Activated gamma-delta T cell treated with Interleukin-2 at 50 U/mL for 16 hours (primary cell): ENCODE measurements at places on chromosomes 12 and 14.

GRCh38 chr12:40616383-40616915 lies 75.8 kb upstream of the CNTN1 start:
- DNase-seq, result no peak

- DNase-seq, result no peak
These were observed 7.5 kb downstream of the SLC8A3 start for GRCh38 chr14:70181276-70181675.

DNA sequence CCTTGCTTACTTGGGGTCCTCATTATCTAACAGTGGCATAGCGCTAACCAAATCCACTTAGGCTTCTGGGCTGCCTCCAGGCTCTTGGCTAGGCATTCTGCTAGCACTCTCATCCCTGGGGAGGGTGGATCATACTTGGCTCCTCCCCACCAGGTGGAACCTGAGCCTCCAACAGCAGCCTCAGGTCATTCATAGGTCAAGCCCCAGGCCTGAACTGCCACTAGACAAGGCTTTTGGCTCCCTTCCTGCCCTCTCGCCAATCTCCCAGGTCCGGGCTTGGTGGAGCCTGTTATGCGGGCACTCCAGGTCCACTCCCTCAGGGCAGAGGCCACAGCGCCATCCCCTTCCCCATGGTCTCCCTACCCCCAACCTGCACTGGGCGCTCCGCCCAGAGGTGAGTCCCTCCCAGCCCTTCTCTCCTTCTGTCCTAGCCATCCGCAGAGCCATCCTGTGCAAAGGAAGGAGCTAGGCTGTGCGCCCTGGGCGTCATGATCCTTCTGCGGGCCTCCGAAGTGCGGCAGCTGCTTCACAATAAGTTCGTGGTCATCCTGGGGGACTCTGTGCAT lies 154.9 kb upstream of the AMIGO2 start:
- DNase-seq, result no peak

DNA sequence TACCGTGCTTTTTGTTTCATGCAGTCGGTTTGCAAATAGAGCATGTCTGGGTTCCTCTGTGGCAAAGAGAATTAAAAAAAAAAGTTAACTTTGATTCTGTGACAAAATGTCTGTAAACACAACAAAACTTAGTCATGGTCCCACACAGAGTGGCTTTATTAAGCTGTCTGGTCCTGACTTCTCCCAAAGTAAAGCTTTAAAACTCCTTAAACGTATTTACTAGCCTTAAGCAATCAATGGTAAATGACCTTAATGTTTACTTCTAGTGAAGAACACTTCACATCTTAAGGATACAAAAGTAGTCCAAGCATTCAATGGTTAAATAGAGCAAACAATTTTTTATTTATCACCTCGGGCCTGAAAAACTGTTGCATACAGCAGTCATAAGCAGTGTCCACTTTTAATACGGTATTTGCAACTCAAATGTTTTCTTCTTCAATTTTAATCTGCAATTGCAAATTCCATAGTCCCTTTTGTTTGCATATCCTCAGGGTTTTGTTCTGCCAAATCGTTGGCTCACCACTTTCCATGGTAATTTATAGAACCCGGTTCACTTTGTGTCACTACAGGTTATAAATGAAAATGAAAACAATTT lies 453.0 kb upstream of the MIS18BP1 start:
- DNase-seq, result no peak

DNA sequence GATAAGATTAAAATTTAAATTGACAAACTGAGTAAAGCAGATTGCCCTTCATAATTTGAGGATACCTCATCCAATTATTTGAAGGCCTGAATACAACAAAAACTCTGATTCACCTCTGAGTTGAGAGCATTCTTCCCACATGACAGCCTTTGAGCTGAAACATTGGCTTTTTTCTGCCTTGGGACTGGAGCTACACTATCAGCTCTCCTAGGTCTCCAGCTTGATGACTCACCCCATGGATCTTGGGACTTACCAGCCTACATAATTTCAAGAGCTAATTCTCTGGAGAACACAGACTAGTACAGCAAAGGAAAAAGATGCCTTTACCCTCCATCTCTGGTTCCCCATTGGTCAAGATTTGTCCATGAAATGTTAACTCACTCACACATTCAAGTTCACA lies 555.1 kb downstream of the FOXG1 start:
- no peak for DNase-seq

DNA sequence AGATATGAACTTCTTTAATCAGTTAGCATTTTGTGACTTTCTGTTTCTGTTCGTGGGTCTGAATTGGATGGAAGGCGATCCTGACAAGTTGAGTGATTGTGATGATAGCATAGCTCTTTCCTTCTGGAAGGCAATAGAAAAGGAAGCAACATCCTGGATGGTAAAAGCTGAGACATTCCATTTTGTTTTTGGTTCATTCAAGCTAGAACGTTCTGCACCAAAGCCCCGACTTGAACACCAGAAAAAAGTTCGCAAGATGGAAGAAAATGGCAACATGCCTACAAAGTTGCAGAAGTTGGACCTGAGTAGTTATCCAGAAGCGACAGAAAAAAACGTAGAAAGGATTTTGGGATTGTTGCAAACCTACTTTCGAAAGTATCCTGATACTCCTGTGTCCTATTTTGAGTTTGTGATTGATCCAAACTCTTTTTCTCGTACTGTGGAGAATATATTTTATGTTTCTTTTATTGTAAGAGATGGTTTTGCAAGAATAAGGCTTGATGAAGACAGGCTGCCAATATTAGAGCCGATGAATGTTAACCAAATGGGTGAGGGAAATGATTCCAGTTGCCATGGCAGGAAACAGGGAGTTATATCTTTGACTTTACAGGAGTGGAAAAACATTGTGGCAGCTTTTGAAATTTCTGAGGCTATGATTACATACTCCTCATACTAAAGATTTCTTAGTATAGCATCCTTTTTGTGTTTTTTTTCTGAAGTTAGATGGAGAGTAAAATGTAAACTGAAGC lies 896 bp downstream of the EID3 start:
- DNase-seq, result no peak

DNA sequence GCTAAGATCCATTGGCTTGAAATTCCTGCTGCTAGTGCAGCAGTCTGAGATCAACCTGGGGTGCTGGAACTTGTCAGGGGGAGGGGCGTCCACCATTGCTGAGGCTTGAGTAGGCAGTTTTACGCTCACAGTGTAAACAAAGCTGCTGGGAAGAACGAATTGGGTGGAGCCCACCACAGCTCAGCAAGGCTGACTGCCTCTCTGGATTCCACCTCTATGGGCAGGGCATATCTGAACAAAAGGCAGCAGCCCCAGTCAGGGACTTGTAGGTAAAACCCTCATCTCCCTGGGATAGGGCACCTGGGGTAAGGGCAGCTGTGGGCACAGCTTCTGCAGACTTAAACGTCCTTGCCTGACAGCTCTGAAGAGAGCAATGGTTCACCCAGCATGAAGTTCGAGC lies 191.7 kb downstream of the ALG10B start:
- no peak for DNase-seq

DNA sequence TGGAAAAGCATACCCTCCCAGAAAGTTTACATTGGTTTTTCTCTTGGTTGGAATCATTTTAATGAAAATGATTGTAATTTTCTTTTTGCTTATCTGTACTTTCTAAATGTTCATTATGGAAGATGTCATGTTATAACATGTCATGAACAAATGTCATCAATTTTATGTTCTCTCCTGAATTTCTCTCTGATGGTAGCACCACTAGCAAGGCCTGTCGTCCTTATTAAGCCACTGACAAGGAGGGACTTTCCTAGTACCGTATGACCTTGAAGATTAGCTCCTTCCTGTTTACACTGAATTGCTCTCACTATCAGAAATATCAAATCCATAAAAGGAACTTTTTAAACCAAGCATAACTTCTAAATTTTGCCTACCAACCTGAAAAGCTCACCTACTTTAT lies 99.0 kb downstream of the ESR2 start:
- no peak for DNase-seq

GRCh38 chr12:67592228-67593011 lies 56.1 kb upstream of the DYRK2 start:
- no peak for DNase-seq

DNA sequence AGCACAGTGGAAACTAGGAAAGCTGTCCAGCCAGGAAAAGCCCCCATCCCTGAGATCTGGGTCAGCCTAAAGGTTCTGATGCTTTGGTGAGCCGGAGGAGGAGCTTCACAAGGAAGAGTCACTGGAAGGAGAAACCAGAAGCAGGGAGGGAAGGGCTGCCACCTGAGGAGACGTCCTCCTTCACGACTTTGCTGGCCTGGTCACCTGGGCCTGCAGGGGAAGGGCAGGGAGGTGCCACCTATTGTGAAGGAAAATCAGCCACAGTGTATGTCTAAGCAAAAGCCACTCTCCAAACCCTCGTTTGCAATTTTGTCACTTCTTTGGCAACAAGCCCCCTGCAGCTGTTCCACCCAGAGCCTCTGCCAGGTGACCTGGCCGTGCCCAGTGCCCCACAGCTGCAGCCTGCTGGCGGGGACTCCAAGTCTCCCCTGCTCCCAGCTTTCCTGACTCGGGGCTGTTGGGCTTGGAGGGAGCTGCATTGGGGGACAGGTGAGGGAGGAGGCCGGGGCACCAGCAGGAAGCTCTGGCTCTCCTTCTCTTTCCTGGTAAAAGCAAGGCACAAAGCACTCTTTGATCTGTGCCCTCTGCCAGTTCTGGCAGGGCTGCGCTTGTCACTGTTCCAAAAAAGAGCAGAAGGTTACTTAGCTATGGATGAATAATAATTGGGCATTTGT lies 120.9 kb upstream of the BCL2L14 start:
- DNase-seq, result no peak

- DNase-seq, result no peak
These were observed 159.9 kb upstream of the FOXN3 start for GRCh38 chr14:89576960-89577359.

- DNase-seq, result no peak
These were observed 2.1 kb downstream of the RPS29 start for GRCh38 chr14:49584058-49584457.

- no peak for DNase-seq
These were observed 51.6 kb downstream of the SPTB start for GRCh38 chr14:64828071-64828470.

DNA sequence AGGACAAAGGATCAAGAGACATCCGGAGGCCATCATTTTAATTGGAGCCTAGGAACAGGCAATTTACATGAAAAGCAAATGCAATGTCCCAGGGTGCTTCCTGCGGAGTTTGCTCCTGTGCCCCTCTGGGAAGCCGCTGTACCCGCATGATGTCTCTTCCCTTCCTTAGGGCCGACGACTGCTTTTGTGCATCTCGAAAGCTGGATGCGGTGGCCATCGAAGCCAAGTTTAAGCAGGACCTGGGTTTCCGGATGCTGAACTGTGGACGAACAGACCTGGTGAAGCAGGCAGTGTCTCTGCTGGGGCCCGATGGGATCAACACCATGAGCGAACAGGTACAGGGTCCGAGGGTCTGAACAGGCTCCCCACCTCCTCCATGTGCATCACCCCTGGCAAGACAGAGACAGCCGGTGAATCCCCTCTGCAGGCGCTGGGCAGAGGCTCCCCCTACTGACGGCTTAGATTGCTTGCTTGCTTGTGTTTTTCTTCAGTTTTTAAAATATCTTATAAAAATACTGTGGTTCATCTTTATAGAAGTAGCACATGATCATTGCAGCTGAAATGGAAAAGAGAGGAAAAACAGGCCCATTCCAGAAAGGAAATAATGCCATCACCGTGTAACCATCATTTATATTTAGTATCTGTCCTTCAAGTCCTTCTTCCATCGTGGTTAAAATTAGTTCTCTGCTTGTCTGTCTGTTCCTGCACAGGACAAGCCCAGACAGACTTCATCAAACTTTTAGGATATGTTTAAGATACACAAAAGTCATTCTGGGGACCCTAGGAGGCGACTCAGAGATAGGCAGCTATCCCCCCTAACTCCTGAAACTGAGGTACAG lies 75.4 kb upstream of the PWP1 start:
- DNase-seq, result no peak

DNA sequence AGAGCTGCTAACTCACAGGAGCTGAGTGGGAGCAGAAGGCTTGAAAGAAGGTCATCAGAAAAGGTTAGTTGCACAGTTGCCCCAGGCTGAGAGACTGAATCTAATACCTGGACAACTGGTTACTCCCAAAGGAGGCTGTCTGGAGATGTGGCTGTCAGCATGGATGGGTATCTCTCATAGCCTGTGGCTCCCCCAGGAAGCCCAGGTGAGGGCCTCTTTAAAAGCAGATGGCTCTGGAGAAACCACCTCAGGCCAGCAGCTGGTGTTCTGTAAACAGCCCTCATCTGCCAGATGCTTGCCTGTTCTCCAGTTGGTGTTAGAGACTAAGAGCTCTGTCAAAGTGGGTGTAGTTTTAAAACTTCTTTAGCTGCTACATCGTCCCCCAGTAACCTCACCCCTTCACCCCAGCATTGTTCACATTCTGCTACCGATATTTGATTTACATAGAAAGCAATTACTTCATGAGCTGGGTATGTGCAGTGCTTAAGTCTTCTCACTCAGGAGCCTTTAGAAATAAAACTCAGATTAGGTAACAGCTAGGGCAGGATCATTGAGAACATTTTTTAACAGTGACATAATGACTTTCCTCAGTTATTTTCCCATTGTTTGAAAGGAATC lies 25.8 kb downstream of the DACT1 start:
- no peak for DNase-seq

DNA sequence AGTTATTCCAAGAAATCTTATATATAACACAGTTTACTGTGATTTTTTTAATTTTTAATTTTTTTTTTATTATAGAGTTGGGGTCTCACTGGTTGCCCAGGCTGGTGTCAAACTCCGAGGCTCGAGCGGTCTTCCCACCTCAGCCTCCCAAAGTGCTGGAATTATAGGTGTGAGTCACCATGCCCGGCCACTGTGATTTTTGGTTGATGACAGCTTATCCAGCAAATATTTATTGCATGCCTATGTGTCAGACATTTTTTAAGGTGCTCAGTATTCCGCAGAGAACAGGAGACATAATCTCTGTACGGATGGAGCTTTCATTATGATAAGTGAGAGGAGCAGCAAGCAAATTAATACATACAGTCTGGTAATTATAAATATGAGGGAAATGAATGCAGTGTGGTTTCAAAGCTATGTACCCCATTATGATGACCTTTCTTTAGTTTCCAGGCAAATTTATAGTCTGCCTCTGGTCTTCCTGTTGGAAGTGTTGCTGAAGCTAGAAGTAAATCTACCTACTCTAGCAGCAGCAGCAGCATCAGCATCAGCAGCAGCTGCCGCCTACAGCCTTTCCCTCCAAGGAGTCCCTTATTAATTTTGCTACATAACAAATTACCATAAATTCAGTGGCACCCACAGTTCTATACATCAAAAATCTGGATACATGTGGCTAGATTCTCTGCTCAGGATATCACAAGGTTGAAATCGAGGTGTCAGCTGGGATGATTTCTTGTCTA lies 32.3 kb downstream of the FRS2 start:
- DNase-seq, result no peak

GRCh38 chr12:98788396-98788795 lies 143.3 kb downstream of the APAF1 start:
- DNase-seq, result no peak

GRCh38 chr14:76836029-76836630 lies 9.9 kb downstream of the LRRC74A start:
- DNase-seq, result no peak

- DNase-seq, result no peak
These were observed 30.3 kb downstream of the BCAT1 start for GRCh38 chr12:24918596-24918995.
